NCI-H1417 treated with DMSO at 0.1 percent for 48 hours (cell line): ENCODE measurements at places on chromosomes 16 and 17.
A peak's percentile ranks its signal among the peaks of the same experiment; 100 is the strongest.

DNA sequence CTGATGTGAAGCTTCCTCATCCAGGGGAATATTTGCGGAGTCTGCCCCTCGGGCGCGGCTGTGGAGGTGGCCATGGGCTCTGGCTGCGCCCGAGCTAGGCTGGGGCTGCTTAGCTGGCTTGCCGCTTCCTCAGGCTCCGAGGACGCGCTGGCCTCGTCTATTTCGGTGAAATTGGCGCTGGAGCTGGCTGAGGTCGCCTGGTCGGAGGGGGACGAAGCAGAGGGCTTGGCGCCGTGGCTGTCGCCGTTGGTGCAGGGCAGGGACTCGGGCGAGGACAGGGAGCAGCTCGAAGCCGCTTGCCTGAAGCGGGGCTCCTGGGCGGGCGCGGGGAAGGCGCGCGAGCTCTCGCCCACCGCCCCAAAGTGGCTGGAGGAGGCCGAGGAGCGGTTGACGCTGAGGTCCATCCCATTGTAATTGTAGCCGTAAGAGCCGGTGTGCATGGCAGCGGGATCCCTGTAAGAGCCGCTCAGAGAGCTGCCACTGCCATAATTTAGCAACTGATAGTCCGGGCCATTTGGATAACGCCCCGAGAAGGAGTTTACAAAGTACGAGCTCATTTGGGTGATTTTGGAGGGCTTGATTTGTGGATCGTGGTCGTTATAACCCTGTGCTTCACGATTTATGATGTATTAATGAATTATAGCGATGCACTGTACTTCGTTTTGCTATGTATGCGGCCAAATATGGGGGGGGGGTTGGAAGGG, at the start of gene HOXB5:
Gene HOXB5, minus strand, starts transcription at position 654 of the 704 bp plus-strand sequence. Its CDS starts 97 bp downstream, at position 557.
- no peak for DNase-seq

DNA sequence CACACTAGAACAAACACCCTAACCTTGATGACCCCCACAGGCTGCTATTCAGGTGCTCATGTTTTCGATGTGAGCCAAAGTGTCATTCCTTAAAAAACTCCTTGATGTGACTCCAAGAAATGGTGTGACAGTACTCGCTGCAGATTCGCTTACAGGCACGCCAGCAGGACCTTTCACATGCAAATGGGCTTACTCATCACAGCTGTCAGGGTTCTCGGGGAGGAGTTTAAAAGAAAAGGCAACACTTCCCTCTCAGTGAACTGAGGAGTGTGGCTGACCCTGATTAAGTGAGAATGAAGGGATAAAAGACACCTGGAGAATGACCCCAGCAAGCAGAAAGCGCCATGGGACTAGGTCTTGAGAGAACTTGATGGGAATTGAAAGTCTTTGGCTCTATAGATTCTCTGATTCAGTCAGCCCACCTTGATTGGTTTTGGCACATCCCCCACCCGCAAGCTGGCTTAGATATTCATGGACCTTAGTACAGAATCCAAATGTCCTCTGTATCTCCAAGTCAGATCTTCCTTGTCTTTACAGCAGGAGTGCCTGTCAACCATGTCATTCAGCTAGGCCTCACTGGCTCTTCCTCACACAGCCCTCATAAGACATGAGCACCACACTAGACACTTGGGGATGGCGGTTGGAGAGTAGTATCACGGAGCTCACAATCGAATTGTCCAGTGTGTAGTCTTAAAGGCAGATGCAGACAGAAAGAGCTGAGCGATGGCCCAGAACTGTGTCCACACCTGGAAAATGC, 82.6 kb downstream of the HIC1 start:
- no peak for DNase-seq

- DNase-seq, result no peak
These were observed 40.1 kb upstream of the ZFP90 start for GRCh38 chr16:68499006-68499405.

GRCh38 chr17:32783602-32784001, 93.3 kb downstream of the MYO1D start:
- peak; percentile 26 for DNase-seq

GRCh38 chr16:8863594-8864424, 5.0 kb downstream of the CARHSP1 start:
- no peak for DNase-seq

GRCh38 chr17:37147301-37147812, 198.6 kb downstream of the AATF start:
- no peak for DNase-seq

DNA sequence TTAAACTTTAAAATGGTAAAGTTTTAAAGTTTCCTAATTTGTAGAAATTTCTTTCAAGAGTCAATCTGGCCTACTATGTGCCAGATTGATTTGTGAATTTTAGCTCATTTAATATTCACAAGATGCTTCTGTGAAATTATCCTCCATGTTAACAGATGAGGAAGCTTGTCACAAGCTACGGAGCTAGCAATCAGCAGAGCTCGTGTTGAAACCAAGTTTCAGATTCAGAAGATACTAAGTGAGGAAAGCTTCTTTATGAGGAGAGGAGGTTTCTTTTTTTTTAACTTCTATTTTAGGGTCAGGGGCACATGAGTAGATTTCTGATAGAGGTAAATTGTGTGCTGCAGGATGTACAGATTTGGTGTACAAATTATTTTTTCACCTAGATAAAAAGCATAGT, 135.9 kb downstream of the HS3ST4 start:
- DNase-seq, result no peak

DNA sequence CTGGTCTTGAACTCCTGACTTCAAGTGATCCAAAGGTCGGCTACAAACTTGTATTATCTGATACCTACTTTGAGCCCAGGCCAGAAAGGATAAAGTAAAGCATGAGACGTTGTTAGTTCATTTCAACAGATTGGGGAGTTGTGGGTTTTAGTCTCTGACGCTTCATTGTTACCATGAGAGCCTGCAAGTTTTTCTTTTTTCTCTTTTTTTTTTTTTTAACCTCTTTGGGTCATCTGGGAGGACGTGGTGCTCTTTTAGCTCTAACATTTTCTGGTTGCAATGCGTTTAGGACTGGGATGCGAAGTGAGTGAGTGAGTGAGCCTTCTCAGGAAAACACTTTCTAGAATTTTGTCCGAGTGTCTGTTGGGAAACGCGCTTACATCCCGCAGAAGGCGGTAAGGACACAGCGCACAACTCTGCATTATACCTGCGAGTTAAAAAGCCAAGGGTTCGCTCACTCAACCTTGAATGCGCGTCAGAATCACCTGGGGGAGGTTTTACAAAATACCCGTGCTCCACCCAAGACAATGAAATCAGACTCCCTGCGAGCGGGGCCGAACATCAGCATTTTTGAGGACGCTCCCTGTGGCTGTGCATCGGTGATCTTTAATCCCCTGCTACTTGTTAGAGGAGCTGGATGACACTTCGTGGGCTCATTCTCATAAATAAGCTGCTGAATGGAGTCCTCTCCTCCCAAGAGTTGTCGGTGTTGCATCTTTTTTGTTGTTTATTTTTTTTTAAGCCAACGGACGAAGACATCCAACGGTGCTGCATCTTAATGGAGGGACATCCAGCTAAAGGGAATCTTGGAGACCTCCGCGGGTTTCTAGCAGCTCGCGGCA, 629 bp upstream of the RNF135 start:
- DNase-seq, result no peak
